Coronary artery (tissue), 2 donors: ENCODE measurements at places on chromosomes 1 and 21.

- DNase-seq: no peak
Measured at GRCh38 chr1:236930503-236930902, 73.7 kb downstream of the MT1HL1 start.

GRCh38 chr1:226574044-226574443 is 25.5 kb downstream of the STUM start:
- DNase-seq: no peak

- DNase-seq: no peak
Measured at GRCh38 chr1:24925082-24925779, 4.8 kb downstream of the RUNX3 start.

GRCh38 chr1:164610538-164611222 is 51.7 kb downstream of the PBX1 start:
- no peak for DNase-seq

DNA sequence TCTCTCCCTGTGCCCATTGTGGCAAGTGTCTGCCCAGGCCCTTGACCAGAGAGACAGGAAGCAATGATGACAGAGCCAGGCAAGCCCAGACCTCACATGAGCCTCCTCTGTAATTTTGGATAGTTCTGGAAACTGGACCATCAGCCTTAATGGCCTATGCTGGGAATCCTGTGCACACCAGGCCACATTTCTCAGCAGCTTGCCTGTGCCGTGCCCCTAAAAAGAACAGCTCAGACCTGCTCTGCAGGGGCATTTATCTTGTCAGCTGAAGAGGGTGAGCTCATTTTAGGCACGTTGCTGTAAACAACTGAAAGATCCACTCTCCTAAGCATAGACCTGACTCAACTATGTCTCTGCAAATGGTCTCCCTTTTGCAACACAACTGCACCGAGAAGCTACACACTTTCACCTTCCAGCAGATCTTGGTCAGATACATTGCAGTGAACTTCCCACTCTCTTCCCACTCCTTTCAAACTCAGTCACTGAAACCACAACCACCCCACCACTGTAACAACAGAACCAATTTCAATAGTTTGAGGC is 53.5 kb upstream of the BACH1 start:
- no peak for DNase-seq

- no peak for DNase-seq
Measured at GRCh38 chr1:58890609-58891008, 106.8 kb upstream of the JUN start.

- DNase-seq: no peak
Measured at GRCh38 chr1:22520871-22521270, 42.4 kb upstream of the EPHA8 start.

- peak; percentile 92 for DNase-seq
Measured at GRCh38 chr1:26900001-26900814, at the start of gene GPATCH3. TSS of gene GPATCH3 (minus strand) at chr1:26900467. CDS start at chr1:26900442, 25 bp downstream.

GRCh38 chr1:231421546-231421970 is 529 bp downstream of the EGLN1 start:
- DNase-seq: no peak

- DNase-seq: no peak
Measured at GRCh38 chr1:241637046-241637590, 3.1 kb downstream of the CHML start.

DNA sequence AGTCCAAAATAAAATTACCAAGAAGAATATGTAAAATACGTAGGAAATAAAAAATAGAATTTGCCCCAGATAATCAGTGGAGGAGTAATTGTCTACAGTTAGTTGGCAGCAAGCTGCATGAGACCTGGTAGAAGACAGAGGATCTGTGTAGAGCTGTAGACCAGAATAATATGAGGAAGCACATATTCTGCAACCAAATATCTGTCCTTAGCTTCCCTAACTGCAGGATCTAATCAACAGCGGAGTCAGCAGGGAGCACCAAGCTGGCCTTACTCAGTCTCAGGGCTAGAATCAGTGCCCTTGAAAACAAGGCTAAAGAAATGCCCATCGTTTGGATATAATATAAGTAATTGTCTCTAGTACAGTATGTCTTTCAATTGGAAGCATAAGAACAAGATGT is 6.1 kb upstream of the GCSAML start:
- no peak for DNase-seq

GRCh38 chr1:5651964-5652821 is 340.0 kb downstream of the NPHP4 start:
- no peak for DNase-seq

- no peak for DNase-seq
Measured at GRCh38 chr1:89516055-89516454, 8.6 kb upstream of the LRRC8B start.

GRCh38 chr1:15669864-15670263 is 14.3 kb upstream of the PLEKHM2 start:
- DNase-seq: no peak

DNA sequence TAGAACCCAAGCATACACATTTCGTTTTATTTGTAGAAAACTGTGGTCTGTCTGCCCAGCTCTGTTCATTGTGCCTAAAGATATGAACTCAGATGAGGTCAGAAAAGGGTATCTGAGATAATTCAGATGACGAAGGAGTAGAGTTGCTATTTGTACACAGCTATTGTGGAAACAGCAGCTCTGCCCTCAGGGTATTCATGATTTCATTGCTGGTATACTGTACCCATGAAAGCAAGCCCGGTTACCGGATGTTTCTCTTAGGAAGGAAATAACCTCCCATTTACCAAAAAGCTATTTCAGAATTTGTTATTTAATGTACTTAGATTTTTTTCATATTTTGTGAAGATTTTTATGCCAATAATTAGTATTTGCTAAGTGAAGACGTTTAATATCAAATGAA is 37.8 kb downstream of the SMAP2 start:
- DNase-seq: no peak

DNA sequence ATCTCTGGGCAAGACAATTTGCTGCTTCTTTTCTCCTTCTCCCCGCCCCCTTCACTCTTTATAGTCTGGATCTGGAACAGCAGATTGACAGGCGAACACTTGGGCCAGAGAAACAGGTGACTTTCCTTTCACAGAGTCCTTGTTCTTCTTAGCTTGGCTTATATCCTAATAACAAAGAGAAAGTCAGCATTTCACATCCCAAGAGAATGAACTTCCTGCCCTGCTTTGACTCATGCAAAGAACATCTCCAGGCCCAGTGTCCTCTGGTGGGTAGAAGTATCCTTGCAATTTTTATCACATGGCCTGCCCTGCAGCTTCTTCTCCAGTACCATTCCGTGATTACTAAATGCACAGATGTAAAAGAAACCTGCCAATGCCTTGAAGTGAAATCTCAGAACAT is 764.4 kb downstream of the ADGRL2 start:
- no peak for DNase-seq

DNA sequence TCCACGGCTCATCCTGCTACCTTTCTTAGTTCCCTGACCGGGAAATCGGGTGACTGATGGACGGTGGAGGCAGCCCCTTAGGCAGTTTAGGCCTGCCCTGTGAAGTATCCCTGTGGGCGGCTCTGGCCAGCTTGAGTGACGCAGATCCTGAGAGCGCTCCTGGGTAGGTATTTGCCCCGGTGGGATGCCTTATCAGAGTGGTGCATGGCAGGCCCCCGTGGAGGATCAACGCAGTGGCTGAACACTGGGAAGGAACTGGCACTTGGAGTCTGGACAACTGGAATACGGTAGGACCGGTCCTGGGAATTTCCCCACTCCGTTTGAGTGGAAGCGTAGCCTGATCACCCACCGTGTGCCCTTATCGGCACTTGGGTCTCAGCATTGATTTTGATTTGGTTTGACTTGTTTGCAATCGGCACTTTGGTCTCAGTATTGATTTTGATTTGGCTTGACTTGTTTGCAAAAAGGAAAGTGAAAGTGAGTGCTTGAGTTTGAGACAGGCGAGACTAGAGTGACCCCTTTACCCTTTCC is 15.2 kb downstream of the PLA2G2F start:
- DNase-seq: no peak

DNA sequence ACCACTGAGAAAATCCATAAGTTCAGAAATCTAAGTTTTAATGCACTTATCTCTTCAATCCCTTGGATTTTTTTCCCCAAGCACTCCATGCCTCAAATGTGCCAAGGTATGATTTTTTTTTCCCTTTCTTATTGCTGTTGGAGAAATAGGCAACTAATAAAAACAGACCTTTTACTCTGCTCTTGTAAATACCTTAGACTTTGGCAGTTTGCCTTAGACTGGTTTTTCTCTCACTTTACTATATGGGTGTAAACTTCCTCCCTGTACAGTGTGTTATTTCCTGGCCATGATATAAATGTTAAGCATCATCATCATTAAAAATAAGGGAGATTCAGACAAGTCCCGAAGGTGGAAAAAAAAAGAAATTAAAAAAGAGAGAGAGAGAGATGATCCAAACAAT is 65.7 kb downstream of the LRRC8C start:
- no peak for DNase-seq

DNA sequence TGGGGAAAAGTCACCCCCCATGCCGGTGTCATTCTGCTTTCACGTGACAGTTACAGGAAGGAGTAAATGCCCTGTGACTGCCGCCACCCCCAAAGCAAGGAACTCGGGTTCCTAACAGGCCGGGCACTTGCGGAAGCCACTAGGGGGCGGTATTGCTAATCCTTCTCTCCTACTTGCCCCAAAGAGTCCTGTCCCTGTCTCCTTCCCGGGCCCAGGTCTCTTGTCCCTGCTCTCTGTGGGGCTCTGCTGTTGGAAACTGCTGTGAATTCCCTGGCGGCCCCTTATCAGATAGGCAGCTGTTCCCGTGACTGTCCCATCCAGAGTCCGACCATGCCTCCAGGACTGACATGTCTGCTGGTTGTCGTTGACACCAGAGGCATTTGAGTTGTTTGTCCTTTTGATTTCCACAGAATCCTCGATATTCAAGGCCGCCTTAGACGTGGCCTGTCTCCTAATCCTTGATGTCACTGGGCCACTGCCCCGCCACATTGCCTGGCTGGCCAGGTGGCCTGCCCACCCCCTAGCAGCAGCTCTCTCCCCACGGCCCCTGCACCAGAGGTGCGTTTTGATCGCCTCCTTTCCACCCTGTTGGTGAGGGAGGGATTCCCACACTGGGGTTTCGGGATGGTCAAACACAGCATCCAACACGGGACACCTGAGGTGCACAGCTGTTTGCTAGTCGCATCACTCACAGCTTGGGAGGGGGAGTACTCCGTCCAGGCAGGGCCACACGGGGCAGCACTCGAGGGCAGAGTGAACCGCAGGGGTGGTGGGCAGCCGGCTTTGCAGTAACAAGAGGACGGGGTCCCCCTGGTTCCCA is 37.3 kb downstream of the CHAF1B start:
- no peak for DNase-seq

GRCh38 chr1:218679391-218679790 is 334.3 kb downstream of the TGFB2 start:
- no peak for DNase-seq

DNA sequence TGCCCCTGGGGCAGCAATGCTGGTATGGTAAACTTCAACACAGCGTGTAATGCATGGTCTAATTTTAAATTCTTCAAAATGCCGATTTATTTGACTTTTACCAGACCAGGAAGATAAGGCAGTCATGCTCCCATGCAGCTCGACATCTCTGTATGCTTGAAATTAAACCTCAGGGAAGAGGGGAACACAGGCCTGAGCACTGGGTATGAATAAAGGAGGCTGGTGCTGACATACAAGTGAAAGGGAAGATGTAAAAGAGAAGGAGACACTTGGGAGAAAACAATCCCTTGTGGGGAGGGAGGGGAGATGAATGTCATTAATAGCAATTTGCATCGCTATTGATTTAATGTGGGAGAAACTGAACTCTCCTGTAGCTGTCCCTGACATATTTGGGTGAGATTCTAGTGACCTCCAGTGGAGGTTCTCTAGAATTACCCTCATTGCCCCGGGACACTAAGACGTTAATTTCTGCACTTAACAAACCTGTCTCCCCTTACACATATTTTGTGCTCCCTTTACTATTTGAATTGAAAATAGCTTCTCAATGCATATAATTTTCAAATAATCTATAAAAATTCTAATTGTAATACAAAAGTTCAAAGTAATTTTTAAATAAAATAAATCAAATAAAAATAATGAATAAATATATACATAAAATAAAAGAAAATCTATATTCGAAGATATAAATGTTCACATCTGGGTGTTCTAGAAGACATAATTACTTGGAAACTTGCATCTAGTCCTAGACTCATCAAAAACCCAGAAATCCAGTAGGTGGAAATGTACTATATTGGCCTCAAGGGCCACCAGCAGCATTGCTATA is 283.1 kb downstream of the LMX1A start:
- no peak for DNase-seq

DNA sequence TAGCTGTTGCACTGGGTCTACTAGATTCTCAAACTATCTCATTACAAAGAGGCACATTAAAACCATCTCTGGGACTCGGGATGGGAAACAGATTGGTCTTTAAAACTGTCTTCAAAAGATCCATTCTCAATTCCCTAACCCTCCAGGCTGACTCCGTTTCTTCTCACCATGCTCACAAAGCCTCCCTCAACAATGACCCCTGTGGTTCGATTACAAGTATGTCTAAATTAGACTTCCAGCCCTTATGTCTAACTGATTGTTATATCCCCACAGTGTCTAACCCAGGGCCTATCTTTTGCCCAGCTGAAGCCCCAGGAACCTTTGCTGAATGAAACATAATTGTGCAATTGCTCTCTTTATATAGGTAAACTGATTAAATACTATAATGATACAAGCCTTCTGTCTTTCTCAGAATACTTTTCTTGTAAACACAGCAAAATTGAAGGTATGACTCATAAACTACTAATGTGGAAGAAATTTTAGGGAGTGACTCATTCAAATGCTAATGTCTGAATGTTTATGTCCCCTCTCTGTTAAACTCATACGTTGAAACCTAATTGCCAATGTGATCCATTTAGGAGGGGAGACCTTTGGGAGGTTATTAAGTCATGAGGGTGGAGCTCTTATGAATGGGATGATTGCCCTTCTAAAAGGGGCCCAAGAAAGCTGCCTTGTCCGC is 65.6 kb upstream of the DAB1 start:
- no peak for DNase-seq
